Heart left ventricle (tissue), 16 donors: ENCODE measurements at places on chromosomes 1 and 21.

DNA sequence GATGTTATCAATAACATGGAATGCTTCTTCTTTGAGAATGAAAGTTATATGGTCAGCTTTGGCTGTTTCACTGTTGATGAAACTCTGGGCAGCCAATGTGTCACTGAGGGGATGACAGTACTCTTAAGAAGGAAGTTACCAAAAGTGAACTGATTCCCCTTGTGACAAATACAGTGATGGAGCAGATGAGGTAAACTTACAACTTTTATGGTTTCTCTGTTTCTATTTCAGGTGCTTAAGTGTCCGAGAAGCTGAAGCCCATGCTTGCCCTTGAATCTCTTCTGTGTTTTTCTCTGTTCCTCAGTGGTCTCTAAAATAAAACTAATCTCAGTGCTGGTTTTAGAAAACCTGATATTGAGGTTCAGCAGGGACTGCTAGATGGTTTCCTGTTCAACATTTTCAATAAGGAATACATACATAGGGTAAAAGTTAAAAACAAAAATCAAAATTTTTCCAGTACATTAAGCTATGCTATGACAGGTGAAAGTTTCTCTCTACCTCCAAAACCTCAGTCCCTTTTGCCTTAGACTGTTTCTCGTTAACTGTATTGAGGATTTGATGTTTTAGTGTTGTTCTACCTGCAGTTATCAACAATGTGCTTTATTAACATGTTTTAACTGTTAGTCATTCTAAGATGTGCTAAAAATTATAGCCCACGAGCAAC, 454.4 kb upstream of the ADGRL4 start:
- no peak for DNase-seq

DNA sequence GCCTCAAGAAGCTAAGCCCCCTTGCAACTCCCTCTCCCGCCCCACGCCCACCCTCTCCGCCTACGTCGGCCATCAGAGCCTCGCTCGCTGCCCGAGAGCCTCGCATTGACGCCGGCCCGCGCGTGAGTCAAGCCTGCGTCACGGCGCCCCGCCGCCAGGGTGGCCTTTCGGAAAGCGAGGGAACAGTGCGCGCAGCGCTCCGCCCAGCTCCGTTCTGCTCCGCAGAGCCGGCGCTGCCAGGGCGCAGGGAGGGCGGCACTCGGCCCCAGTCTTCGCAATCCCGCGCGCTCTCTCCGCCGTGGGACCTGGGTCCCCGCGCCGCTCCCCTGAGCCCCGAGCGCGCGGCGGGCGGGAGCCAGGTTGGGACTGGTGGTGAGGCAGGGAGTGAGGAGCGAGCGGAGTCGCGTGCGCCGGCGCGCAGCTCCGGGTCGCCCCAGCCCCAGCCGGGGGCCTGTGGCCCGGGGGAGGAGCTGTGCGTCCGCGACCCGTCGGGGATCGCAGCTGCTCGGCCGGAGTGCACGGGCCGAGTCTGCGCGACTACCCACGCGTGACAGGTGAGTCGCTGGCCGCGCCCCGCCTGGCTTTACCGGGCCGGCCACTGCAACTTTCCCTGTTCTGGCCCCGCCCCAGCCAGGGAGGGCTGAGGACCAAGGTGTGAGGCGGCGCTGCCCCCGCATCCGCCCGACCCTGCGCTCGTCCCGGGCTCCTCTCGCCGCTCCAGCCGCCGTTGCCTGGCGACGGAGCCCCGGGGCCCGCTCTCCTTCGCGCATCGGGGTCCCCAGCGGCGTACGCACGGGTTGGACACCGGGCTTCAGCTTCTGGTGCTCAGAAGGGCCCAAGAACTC, at the start of gene SLC6A17:
TSS of gene SLC6A17 (plus strand) at position 165 of the 845 bp plus-strand sequence. CDS start 16,436 bp downstream, outside the sequence.
- DNase-seq = no peak

DNA sequence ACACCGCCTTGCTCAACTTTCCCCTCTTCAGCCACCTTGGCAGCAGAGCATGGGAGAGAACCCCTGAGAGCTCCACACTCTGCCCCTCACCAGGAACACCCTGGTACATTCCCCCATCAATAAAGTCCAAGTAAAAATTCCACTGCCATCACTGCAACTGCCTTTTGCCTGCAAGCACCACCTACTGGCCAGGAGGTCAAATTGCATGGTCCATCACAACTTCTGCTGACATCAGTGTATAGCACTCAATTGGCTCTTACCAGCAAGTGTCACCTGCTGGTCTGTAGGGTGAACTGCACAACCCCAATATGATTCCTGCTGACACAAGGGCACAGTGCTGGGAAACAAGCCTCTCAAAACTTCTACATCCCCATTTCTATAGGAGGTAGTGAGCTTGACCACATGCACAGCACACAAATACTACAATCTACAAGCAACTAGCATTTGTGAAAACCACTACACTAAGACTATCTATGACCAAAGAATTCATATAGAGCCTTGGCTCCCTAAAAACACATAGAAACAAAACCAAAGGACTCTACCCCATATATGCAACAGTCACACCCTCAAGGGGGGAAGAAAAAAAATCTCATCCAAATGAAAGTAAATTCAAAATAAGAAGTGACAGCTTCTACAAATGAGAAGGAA, 69.2 kb downstream of the FASLG start:
- DNase-seq = no peak

- no peak for DNase-seq
Observed at GRCh38 chr1:27383039-27383605, at the start of gene CD164L2. TSS of gene CD164L2 (minus strand) at chr1:27383333. CDS start at chr1:27383239, 94 bp downstream.
